ENCODE measurements at places on chromosomes 12 and 14.

- no peak for DNase-seq
These were observed 25.5 kb downstream of the RASAL1 start for GRCh38 chr12:113109872-113110599.

GRCh38 chr14:31126680-31127079 is 80.9 kb downstream of the HECTD1 start:
- no peak for DNase-seq

DNA sequence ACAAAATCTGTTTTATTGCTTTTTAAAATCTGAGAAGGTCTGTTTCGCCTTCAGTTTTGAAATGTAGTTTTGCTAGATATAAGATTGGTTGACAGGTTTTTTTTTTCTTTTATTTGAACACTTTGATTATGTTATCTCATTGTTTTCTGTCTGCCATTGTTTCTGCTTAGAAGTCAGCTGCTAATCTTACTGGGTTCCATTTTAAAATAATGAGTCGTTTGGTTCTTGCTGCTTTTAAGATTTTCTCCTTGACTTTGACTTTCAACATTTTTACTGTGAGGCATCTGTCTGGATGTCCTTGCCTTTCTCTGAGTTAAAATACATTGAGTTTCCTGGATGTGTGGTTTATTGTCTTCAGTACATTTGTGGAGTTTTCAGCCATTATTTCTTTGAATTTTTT is 56.7 kb downstream of the ADIPOR2 start:
- no peak for DNase-seq

- DNase-seq, result no peak
These were observed 6.0 kb downstream of the MVK start for GRCh38 chr12:109579639-109580038.

DNA sequence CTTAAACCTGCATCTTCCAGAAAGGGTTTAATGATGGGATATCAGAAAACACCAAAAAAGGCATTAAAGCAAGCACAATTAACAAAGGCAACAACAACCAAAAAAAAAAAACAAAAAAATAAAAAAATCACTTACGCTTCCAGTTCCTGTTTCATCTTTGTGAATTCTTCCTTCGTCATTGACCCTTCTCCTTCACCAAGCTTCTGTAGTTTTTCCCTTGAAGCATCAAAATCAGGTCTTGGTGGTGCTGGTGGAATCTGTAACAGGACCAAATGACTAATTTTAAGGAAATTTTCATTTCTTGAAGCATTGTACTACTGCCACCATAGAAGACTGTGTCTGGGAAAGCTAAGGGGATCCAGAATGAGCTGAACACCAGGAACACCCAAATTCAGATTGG is 24.5 kb downstream of the SNX6 start:
- DNase-seq, result no peak

GRCh38 chr14:75690010-75690409 is 29.0 kb downstream of the TTLL5 start:
- DNase-seq, result no peak

- no peak for DNase-seq
These were observed 980.1 kb downstream of the NRXN3 start for GRCh38 chr14:79150226-79150625.

GRCh38 chr12:105480162-105480561 is 149.7 kb downstream of the C12orf75 start:
- no peak for DNase-seq

- no peak for DNase-seq
These were observed 14.8 kb downstream of the DDX24 start for GRCh38 chr14:94066089-94066676.

DNA sequence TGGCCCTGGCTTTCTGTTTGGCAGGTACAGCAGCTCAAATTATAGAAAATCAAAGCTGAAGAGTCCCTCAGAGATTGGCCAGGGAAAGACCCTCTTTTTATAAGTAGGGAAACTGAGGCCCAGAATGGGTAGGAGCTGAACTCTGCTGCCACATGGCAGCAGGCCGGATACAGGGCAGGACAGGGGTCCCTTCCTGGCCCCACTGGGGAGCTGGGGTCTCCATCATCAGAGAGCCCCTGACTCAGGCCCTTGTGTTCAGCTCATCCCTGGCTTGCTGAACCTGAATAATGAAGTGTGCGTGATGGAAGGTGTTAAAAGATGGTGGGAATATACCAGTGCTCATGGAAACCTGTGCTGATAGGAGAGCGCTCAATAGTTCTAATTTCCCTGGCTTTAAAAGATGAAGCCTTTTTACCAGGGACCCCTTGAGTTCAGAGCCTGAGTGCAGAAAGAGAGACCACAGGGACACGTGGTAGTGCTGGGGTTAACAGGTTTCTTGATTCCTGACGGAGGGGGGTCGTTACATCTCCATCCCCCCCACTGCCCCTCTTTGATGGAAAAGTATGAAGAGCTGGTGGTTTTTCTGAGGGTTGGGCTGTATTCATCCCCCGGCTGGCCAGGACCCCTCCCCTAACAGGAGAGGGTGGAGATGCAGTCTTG is 4.4 kb downstream of the DLK1 start:
- DNase-seq, result no peak
